ENCODE measurements at places on chromosomes 7 and 10.

GRCh38 chr10:131248376-131249165, 63.0 kb downstream of the TCERG1L start:
- no peak for DNase-seq

DNA sequence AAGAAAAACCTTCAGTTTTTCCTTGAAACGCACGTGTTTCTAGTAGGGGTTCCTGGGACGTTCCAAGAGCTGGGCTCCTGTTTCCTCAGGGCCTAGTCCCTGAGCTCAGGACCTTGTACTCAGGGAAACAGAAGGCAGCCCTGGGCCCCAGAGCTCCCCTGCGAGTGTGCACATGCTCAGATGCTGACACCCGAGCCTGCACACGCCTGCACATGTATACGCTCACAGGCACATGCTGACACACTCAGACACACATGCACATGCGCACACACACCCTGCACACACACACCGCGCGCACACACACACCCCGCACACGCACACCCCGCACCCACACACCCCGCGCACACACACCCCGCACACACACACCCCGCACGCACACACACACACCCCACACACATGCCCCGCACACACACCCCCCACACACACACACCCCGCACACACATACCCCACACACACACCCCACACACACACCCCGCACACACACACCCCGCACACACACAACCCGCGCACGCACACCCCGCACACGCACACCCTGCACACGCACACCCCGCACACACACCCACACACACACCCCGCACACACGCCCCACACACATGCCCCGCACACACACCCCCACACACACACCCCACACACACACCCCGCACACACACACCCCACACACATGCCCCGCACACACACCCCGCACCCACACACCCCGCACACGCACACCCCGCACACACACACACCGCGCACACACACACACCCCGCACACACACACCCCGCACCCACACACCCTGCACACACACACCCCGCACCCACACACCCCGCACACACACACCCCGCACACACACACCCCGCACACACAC, 52.2 kb downstream of the CALML3 start:
- no peak for DNase-seq

DNA sequence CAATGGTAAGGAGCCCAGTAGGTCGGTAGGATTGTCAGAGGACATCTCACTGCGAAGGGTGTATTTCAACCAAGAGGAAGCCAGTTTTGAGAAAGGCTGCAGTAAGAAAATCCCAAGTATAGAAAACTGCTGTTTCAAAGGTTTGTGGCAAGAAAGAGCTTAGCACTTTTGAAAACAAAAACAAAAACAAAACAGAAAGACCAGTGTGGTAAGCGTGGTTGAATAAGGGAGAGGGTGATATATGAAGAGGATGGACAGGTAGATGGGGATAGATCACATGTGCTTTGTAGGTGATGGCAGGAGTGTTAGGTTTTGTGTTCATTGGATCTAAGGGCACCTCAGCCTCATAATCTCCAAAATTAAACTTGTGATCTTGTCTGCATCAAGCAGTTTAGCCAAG, 141.6 kb upstream of the WNT16 start:
- no peak for DNase-seq

- DNase-seq = no peak
Measured at GRCh38 chr10:103082683-103083082, 110.4 kb downstream of the NT5C2 start.

DNA sequence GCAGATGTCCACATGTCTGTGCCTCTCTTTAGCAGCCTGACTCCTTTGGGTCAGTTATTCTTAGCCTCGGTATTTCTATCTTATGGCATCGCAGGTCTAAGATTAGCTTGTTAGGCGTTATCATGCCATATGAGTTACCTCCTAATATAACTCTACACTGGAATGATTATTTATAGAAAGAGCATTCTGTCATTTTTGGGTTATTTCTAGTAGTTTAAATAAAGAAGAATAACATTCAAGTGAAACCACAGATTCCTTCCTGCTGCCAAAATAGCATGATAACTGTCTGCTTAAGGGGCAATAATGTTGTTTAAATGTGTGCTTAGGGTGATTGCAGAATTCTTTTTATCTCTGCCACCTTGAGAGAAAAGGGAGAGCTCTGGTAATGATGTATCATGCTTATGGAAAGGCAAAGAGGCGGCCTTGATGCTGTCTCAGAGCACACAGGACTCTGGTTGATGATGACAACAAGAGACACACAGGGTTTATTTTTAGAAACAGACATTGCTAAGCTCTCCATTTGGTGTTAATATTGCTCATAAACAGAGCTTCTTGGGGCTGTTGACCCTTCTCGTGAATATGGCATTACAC, 10.4 kb downstream of the HDAC9 start:
- DNase-seq = no peak

- DNase-seq = no peak
Measured at GRCh38 chr10:122850705-122851640, 5.3 kb upstream of the CUZD1 start.

DNA sequence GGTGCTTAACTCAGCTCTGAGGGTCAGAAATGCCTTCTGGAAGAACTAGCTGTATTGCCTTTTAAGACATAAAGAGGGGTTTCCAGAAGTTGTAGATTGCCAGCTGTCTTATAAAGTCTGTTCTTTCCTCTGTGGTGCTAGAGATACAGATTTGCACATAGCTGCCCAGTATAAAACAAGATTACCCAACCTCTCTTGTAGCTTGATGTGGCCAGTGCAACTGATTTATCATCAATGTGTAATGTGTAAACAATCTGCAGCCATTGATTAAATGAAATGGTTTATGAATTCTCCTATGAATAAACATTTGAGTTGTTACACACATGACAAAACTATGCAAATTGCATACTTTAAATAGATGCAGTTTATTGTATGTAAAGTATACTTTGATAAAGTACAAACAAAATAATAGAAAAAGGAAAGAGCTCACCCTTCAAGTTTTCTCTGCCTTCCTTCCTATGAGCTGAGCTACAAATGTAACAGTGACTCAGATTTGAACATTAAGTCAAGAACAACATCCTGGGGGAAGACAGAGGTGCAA, 195.2 kb downstream of the TMEM26 start:
- DNase-seq = no peak

Data from nephron progenitor cell (in vitro differentiated cells).